Adrenal gland (tissue), 19 donors: ENCODE measurements at places on chromosomes 3 and 15.

DNA sequence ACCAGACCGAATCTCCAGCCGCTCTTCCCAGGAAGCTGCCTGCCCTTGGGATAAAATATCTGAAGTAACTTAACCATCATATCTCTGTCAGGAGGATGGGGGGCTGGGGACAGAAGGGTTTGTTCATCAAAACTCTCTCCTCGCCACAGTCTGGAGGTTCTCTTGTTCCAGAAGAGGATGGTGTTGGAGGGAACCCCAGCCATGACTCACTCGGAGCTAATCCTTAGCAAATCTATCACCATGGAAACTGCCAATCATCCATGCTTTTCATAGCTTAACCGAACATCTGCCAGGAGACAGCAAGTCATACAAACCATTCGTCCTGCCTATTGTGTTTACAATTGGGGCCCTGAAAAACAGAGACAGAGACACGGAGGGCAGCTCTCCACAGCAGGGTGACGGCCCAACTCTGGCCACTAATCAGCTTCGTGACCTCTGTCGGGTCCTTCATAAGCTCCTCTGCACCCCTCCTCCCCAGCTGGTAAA, 73.8 kb upstream of the HEG1 start:
- DNase-seq, result peak; percentile 84

- DNase-seq, result no peak
Observed at GRCh38 chr3:126268866-126269265, 88.3 kb downstream of the KLF15 start.

DNA sequence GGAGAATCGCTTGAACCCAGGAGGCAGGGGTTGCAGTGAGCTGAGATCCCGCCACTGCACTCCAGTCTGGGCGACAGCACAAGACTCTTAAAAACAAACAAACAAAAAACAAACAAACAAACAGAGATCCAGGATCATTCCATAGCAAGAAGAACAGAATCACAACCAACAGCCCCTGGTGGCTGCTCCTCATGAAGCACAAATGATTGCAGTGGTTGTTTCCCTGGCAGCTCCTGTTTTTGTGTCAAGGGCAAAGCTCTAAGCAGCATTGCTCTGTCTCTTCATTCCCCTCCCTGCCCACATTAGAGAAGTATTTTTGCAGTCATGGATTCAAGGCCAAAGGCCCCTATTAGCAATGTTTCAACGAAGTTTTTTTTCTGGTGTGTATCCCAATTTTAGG, 25.8 kb upstream of the BLM start:
- no peak for DNase-seq

DNA sequence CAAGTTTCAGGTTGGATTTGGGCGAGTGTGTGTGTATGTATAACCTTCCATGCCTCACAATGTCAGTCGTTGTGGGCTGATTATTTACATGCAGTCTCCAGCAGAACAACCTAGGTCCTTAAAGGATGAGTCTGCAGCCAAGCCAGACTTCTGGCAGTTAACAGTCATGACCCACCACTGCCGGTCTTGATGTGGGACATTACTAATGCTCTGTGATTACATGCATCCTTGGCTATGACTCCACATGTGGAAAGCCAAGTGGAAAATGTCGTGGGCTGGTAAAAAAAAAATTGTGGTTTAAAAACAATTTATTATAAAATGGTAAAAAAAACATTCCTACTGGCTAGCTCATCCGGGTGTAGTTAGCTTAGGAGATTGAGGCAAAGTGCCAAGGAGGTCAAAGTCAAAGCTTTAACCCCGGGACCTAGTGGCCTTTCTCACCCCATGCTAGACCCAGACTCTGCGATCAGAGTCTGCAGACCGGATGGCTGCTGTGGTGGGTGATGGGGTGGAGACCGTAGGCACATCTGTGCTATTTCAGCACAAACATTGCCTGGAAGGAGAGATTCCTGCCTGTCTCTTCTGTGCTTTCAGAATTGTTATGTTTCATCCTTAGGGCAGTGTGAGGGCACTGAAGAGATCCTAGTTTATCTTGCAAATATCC, 6.8 kb downstream of the RARRES1 start:
- peak; percentile 61 for DNase-seq

DNA sequence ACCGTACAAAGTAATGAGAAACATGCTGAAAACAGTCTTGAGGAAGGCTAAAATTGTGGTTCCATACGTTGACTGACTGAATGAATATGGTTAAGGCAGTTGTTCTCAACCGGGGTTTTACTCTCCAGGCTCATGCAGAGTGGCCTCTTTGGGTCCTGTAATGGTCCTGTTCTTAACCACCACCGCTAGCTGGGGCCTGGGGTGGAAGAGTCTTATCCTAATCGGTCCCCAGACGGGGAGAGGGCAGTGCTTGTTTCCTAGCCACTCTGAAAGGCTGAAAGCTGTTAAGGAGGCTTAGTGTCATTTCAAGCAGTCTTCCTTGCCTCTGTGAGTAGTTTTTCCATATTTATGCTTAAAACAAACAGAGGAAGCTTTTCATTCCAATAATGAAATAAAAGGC, 32.0 kb downstream of the SELENOT start:
- no peak for DNase-seq

DNA sequence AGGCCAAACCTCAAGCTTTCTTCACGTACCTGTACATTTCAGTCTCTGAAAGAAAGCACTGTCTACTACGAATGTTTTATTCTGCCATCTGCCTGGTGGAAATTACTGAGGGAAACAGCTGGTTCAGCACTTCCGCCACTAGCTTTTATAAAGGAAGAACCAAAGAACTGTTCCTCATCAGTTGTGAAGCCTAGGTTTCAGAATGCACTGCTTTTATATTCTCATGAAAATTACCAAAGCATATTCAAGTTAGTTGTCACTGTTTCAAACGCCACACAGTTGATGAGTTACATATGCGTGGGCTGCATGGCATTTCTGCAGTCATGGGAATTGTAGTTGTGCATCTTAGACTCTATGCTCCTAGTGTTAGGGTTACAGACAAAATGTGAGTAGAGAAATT, 21.5 kb upstream of the ZBTB38 start:
- DNase-seq, result no peak

DNA sequence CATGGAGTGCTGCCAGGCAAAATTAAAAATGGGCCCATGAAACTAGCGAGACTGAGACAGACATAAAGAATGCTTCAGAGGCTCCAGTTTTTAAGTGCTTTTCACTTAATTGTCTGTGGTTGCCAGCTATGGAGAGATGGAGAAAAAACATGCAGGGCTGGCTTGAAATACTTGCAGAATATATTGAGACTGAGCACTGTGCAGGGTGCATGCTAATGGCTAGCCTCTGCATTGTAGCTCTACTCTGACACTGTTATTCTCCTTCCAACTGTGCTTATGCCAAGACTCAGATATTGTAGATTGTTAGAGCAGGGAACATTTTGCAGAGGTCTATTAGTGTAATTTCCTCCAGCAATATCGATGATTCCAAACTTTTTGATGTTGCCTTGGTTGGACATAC, 735.0 kb downstream of the PDCD6IP start:
- DNase-seq, result no peak

DNA sequence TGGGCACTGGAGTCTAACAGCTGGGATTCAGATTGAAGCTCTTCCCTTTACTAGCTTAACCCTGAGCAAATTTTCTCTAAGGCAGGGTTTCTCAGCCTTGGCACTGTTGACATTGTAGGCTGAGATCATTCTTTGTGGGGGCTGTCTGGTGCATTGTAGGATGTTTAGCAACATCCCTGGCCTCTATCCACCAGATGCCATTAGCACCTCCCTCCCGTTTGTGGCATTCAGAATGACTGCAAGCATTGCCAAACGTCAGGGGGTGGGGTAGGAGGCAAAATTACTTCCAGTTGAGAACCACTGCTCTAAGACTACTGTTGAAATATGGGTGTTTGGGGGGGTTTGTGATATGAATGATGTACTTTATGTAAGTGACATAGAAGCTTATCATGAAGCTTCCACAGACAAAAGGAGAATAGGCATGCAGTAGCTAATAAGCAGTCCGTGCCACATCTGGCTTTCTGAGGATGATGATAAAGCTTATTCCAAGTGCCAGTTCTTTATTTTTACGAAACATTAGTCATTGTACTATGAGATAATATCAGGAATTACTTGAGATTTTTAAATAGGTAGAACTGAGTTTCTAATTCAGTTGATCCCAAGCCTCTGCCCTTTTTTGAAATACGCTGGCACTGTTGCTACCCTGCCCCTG, 39.3 kb downstream of the NKIRAS1 start:
- DNase-seq, result peak; percentile 82

- DNase-seq, result no peak
Observed at GRCh38 chr3:131976448-131976847, 58.4 kb downstream of the CPNE4 start.

DNA sequence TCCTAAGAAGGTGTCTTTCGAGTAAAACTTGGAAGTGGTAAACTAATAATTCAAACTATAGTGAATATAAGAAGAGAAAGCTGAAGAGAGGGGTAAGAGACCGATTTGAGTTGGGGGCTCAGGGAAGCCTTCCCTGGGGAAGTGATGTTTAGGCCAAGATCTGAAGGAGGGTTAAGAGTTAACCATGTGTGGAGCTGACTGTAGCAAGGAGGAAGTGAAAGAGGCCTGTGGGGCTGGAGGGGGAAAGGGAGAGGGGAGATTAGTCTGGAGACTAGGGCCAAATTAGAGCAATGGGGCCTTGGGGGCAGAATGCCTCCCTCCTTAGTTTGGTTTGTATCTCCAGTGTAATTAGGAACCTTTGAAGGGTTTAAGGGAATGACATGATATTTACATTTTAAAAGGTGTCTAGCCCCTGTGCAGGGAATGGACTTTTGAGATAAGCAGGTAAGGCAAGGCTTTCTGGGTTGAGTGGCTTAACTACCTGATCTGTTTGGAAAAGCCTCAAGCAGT, 2.2 kb downstream of the ZNF592 start:
- DNase-seq, result no peak

- DNase-seq, result no peak
Observed at GRCh38 chr15:70956201-70956995, 63.8 kb downstream of the LRRC49 start.

GRCh38 chr3:65728138-65728537, 310.6 kb downstream of the MAGI1 start:
- no peak for DNase-seq

DNA sequence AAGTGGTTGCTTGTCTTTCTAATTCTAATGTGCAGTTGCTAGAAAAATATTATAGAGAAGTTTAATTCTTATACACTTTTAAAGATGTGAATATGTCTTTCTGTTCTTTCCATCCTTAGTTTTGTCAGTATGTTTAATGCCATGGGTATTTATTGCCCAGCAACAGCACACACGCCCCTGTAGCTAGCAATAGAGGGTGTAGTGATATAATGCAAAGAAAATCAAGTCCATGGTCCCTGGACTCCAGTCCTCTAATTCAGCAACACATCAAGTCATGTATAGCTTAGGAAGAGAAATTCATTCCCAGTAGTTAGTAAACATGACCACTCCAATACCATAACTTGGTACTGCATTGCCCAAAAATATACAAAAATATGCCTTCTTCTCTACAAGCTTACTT, 292.4 kb upstream of the NR2F2 start:
- DNase-seq, result no peak

GRCh38 chr3:1969281-1969680, 129.4 kb upstream of the CNTN4 start:
- DNase-seq, result no peak

DNA sequence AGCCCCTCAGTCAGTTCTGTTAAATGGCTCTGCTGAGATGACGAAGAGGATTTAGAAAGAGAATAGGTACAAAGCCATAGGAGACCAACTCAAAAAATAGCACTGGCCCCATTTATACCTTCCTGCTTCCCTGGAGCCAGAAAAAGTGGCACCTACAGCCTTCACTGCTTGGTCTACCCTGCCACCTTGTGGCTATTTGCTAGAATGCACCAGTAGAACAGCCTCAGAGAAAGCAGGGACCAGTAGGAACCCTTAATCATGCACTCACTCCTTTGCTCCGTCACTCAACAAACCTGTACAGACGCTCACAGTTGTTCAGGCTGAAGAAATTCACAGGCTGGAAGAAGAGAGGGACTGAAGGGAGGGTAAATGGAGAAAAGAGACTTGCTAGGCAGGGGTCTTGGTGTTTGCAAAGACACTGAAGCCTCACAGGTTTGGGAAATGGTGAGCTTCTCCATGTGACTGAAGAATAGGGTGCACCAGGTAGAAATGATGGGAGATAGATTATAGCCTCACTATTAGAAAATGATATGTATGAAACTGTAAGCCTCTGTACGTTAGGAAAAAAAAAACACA, 12.1 kb upstream of the RTP2 start:
- DNase-seq, result peak; percentile 94

- no peak for DNase-seq
Observed at GRCh38 chr3:159858650-159859049, 130.0 kb upstream of the IL12A start.
